Heart left ventricle (tissue), 16 donors: ENCODE measurements at places on chromosomes 5 and 9. TPM values are rescaled to one million over a fixed set of nuclear protein-coding genes. Genes with fewer than 3 reads are reported as not detected.

DNA sequence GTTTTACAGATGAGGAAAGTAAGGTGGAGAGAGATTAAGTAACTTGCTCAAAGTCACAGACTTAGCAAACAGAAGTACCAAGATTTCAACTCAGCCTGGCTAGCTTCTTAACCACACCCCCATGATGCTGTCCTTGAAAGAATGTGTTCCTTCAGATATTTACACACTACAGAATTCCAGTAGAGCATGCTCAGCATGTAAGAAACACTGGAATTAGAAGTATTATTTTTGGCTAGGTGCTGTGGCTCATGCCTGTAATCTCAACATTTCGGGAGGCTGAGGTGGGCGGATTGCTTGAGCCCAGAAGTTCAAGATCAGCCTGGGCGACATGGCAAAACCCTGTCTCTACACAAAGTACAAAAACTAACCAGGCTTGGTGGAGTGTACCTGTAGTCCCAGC is 142.4 kb downstream of the EDIL3 start:
- no peak overlapping the region for H3K4me3 ChIP-seq
- H3K4me1 ChIP-seq = no peaks in the 10 kb centered on the region
- H3K36me3 ChIP-seq = no peaks in the 10 kb centered on the region
- no peak for DNase-seq
- no peaks in the 10 kb centered on the region for H3K27me3 ChIP-seq

DNA sequence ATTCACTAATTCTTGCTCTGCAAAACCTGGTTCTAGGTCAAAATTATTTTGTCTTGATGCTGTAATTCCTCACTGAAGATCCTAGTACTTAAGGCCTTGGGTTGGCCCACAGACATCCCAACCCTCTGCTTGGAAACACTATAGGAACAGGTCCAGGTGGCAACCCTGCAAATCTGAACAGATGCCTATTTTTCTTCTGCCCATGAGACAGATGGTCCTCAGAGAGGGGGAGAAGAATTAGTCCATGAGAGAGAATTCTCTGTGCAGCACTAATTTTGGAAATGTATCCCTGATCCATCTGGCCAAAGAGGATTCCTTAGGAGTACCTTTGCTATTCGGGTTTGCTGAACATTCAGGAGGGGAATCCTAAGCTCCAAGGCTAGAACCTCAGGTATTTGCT is 156.3 kb downstream of the ELAVL2 start:
- H3K4me3 ChIP-seq = no peak overlapping the region
- no peaks in the 10 kb centered on the region for H3K27me3 ChIP-seq
- no peak overlapping the region for H3K27ac ChIP-seq
- H3K4me1 ChIP-seq = no peaks in the 10 kb centered on the region
- DNase-seq = no peak

GRCh38 chr5:178461004-178461730 is 129.0 kb downstream of the COL23A1 start:
- H3K36me3 ChIP-seq = no peaks in the 10 kb centered on the region
- H3K27me3 ChIP-seq = no peaks in the 10 kb centered on the region
- H3K27ac ChIP-seq = peak overlapping the region; percentile 75
- H3K4me3 ChIP-seq = no peak overlapping the region
- DNase-seq = peak; percentile 86
- H3K4me1 ChIP-seq = no peaks in the 10 kb centered on the region

DNA sequence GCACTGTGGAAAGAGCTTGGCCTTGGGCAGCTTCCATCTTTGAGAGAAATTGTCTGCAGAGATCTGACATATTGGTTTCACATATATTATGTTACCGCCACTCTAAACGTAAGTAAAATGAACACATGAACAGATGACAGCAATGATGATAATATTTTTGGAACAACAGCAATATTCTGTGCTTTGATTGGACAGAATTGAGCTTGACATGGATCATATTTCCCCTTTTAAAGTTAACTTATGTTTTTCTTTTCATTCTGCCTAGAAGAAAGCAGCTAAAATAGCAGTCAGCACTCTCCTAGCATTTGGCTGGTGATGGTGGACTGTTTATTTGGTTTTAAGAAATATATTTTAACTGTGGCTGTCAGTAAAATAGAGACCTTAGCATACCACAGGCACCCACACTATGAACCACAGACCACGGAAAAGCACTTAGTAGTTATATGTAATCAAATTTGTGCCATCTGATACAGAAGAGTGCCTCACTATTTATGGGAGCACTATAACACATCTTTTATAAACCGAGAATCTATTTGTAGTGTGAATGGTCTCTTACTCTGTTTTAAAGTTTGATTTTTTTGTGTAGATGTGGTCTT is 1.8 kb upstream of the CFAP95 start:
- no peak overlapping the region for H3K4me3 ChIP-seq
- H3K27ac ChIP-seq = no peak overlapping the region
- peaks cover 5% of the 10 kb centered on the region for H3K4me1 ChIP-seq
- no peak for DNase-seq
- H3K27me3 ChIP-seq = peaks cover 13% of the 10 kb centered on the region
- no peaks in the 10 kb centered on the region for H3K36me3 ChIP-seq

DNA sequence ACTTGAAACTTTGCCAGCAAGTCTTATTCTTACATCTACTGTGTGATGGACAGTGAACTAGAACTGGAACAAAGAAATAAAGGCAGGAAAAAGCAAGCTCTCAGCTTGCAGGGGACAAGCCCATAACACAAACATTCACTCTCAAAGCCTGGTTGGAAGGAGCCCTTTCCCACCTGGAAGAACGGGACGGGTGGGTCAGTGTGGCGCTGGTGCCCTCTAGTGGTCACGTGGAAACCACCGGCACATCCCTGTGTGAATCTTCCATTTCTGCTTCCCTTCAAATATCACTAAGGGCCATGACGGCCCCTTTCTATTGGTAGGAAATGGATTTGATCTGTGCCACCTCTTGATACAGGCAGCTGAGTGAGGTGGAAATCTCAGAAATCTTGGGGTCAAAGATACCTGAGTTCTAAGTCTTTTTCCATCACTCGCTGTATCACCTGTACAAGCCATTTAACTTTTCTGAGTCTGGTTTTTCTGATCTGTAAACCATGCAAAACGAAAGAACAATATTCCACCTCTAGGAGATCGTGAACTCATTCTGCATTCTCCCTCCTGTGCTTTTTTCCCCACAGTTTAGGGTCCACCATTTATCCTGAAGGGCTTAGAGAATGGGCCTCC is 211.6 kb downstream of the MSX2 start:
- H3K4me3 ChIP-seq = no peak overlapping the region
- H3K27ac ChIP-seq = no peak overlapping the region
- DNase-seq = peak; percentile 42
- H3K27me3 ChIP-seq = peaks cover 16% of the 10 kb centered on the region
- no peaks in the 10 kb centered on the region for H3K36me3 ChIP-seq
- no peaks in the 10 kb centered on the region for H3K4me1 ChIP-seq

DNA sequence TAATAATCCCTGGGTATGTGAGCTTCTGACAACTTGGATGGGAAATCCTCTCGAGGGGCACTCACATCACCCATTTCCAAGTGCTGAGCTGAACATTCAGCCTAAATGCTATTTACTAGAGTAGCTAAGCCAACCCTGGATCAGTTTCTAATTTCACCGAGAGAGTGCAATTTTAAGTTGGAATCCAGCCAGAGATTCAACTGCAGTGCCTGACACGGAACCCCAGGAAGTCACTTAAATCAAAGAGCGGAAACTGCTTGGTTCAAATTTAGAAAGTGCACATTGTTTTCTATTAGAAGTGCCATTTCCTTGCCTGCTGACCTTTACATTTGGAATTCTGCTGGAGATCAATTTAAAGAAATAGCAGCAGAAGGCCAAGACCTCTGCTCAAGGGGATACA is 8.8 kb downstream of the SPRY4 start:
- H3K4me1 ChIP-seq = peaks cover 40% of the 10 kb centered on the region
- DNase-seq = no peak
- H3K4me3 ChIP-seq = peak overlapping the region; percentile 22
- H3K27me3 ChIP-seq = no peaks in the 10 kb centered on the region
- H3K27ac ChIP-seq = peak overlapping the region; percentile 37

- H3K36me3 ChIP-seq = no peaks in the 10 kb centered on the region
- H3K4me1 ChIP-seq = peaks cover 5% of the 10 kb centered on the region
- H3K27ac ChIP-seq = no peak overlapping the region
- no peak overlapping the region for H3K4me3 ChIP-seq
- no peaks in the 10 kb centered on the region for H3K27me3 ChIP-seq
Observed at GRCh38 chr9:112278152-112278551, 55.3 kb downstream of the PTBP3 start.

DNA sequence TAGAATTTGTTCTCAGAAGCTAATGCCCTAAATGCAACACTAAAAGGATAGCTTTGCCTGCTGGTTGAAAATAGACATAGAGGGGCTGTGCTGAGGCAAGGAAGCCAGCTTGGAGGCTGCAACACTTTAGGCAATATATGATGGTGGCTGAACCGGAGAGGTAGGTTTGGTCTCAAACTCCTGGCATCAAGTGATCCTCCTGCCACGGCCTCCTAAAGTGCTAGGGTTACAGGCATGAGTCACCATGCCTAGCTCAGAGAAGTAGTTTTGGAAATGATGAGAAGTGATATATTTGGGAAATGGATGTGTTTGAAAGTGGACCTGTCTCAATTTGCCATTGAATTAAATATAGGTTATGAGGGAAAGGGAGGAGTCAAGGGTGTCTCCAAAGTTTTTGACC is 10.0 kb downstream of the DUSP1 start:
- DNase-seq = no peak
- H3K27ac ChIP-seq = no peak overlapping the region
- peaks cover 25% of the 10 kb centered on the region for H3K4me1 ChIP-seq
- no peaks in the 10 kb centered on the region for H3K36me3 ChIP-seq
- no peaks in the 10 kb centered on the region for H3K27me3 ChIP-seq

DNA sequence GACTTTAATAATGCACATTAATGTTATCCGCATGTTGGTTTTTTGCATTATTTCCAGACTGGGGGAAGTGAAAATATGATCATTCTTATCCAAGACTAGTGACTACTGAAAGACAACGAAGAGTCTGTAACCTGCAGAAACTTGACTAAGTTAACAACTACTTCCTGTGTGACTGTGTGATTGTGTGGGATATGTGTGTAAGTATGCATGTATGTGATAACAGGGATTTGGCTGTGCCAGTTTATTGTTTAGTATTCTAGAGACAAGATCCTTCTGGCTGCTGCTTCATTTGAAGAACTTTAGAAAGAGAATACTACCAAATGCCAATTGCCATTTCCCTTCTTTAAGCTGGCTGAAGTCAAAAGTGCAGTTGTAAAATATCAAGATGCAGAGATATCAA is 375.7 kb upstream of the PRR16 start:
- H3K27ac ChIP-seq = no peak overlapping the region
- DNase-seq = no peak
- H3K4me3 ChIP-seq = no peak overlapping the region
- H3K4me1 ChIP-seq = peaks cover 13% of the 10 kb centered on the region

DNA sequence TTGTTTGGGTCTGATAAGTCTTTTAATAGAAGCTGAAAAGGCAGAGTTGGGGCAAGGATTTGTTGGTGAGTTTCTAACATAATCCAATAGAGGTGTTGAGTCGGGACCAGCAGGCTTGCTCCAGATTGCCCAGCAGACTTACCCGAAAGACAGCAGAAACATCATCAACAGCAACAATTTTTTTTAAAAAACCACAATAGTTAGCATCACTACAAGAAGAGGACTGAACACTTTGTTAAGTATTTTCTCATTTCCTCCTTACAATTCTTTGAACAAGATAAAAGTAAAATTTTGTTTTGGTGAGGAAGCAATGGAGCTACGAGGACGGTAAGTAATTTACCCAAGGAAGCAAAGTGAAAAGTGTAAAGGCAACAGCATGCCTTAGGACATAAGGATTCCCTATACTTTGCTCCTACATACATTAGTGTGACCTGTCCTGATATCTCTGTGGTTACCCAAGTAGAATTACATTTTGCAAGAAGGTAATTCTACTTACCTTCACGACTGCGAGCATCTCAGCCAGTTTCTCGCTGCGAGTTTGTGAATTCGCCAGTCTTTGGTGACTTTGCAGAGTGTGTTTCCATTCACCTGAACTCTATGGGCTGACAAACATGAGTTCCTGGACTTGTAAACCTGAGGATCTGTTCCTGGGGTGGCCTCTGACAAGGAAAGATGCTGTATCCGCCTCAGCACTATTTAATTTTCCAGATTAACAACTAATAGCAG is 13.2 kb downstream of the ITK start:
- H3K27me3 ChIP-seq = no peaks in the 10 kb centered on the region
- no peaks in the 10 kb centered on the region for H3K4me1 ChIP-seq
- no peak overlapping the region for H3K4me3 ChIP-seq
- no peaks in the 10 kb centered on the region for H3K36me3 ChIP-seq
- no peak for DNase-seq

GRCh38 chr9:103552712-103553111 is 541.4 kb upstream of the SMC2 start:
- no peaks in the 10 kb centered on the region for H3K36me3 ChIP-seq
- H3K4me1 ChIP-seq = no peaks in the 10 kb centered on the region
- H3K4me3 ChIP-seq = no peak overlapping the region
- H3K27me3 ChIP-seq = no peaks in the 10 kb centered on the region
- no peak overlapping the region for H3K27ac ChIP-seq
- DNase-seq = no peak

DNA sequence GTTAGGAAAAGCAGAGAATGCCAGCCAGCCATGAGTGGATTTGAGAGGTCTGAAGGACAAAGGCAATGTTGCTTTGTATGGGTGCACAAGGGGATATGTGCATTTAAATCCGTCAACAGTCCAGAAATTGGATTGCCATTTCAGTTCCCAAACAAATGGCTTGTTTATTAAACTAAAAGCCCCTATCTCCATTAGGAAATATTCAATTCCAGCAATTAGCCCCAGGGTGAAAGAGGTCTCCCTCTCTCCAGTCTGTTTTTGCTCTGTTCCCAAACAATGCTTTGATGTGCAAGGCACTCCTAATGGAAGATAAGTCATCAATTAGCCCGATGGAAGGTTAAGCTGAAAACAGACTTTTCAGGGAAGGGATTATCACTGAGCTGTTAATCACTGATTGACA is 101.3 kb downstream of the C9orf152 start:
- H3K4me3 ChIP-seq = no peak overlapping the region
- no peak for DNase-seq
- H3K36me3 ChIP-seq = no peaks in the 10 kb centered on the region
- no peaks in the 10 kb centered on the region for H3K27me3 ChIP-seq
- no peaks in the 10 kb centered on the region for H3K4me1 ChIP-seq

Gene CCL28
- total RNA-seq = 0.56 TPM

Gene PIP5KL1
- total RNA-seq = not detected

Gene IRGM
- total RNA-seq = not detected

Gene FOXD1
- total RNA-seq = not detected

Gene SSBP2
- 58.7 TPM for total RNA-seq

Gene CNTFR
- 0.43 TPM for total RNA-seq

Gene NR5A1
- not detected for total RNA-seq
